Activated CD8-positive, alpha-beta T cell treated with anti-CD3 and anti-CD28 coated beads, Interleukin-2, amount 10 ng/mL, durations not matched to agents 7 days and 5 days (primary cell): ENCODE measurements at places on chromosomes 6 and 20. TPM values are rescaled to one million over a fixed set of nuclear protein-coding genes. Genes with fewer than 3 reads are reported as not detected.

OR2B6 gene
- total RNA-seq = not detected

DNA sequence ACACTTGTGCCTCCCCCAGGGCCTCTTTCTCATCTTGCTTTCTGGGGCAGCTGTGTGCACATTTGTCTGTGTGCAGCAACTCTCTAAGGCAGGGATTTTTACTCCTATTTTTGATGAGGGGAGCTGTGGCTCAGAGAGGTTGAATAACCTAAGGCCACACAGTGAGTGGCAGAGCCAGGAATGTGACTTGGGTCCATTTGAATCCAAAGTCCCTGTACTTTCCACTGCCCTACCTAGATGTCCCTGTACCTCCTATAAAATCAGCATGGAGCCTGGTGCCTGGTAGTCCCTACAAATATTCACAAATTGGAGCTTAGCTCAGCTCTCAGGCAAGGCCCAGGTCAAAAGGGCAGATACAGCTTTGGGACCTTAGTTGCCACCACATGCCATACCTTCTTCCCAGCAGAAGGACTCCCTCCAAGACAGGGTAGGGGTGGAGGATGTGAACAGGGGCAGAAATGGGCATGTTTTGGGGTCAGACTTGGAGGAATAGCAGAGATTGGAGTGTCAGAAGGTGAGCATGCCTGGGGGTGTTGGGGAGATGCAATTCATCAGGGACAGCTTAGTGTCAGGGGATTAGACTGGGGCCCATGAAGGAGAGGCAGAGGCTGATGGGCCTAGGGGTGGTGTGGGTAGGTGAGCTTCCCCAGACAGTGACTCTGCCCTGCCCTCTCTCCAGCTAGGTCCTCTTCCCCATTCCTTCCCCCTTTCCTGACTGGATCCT lies 4.1 kb upstream of the VEGFA start:
- H3K4me3 ChIP-seq = no peak overlapping the region
- H3K27ac ChIP-seq = no peak overlapping the region
- peaks cover 10% of the 10 kb centered on the region for H3K4me1 ChIP-seq
- DNase-seq = no peak

- H3K27me3 ChIP-seq = no peaks in the 10 kb centered on the region
- H3K27ac ChIP-seq = no peak overlapping the region
- no peaks in the 10 kb centered on the region for H3K4me1 ChIP-seq
- DNase-seq = no peak
Observed at GRCh38 chr6:126266664-126267063, 73.3 kb upstream of the CENPW start.

GRCh38 chr20:44886266-44886651 lies 754 bp downstream of the YWHAB start:
- no peaks in the 10 kb centered on the region for H3K27me3 ChIP-seq
- peak overlapping the region; percentile 97 for H3K4me3 ChIP-seq
- peak overlapping the region; percentile 94 for H3K27ac ChIP-seq
- peaks cover 53% of the 10 kb centered on the region for H3K4me1 ChIP-seq

GRCh38 chr6:103042336-103042735 lies 1648.8 kb downstream of the GRIK2 start:
- H3K36me3 ChIP-seq = no peaks in the 10 kb centered on the region
- no peaks in the 10 kb centered on the region for H3K27me3 ChIP-seq
- no peak overlapping the region for H3K4me3 ChIP-seq

GRCh38 chr6:1131285-1132079 lies 180.4 kb upstream of the FOXQ1 start:
- H3K36me3 ChIP-seq = no peaks in the 10 kb centered on the region
- H3K27ac ChIP-seq = no peak overlapping the region
- H3K4me1 ChIP-seq = no peaks in the 10 kb centered on the region
